ENCODE measurements at places on chromosomes 2 and 18.

DNA sequence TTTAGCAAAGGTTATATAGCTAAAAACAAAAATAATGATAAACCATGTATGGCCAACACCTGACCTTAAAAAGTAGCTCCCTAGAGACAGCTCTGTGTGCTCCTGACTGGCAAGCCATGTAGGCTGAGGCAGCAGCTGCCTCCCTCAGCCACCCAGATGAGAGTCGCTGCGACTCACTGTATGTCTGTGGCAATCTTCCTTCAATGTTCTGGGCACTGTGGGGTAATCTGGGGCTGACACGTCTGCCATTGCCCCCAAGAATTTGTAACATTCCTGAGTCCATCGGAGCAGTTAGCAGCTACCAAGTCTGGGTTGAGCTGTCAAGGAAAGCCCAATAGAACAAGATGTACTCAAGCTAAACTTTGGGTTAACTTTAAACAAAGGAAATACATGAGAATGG lies 106.4 kb upstream of the DAPL1 start:
- peak; percentile 53 for DNase-seq

- peak; percentile 62 for DNase-seq
Measured at GRCh38 chr2:43075811-43076585, 150.4 kb downstream of the ZFP36L2 start.

GRCh38 chr2:187532333-187533120 lies 21.7 kb downstream of the TFPI start:
- DNase-seq: no peak

DNA sequence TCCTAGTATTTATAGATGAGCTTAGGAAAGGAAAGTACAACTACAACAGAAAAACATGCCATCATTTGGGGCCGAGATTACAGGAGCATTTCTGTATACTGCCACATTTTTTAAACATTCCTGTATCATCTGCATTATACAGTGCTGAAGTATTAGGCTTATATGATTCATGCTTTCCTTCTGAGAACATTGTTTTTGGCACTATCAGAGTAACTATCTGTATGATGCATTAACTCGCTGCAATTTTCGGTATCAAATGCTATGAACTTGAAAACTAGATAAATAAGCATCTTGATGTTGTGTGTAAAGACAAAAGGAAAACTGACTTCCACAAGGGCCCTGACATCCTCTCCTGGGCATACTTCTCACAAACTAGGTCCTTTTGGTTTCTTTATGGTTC lies 102.0 kb downstream of the RIT2 start:
- no peak for DNase-seq

GRCh38 chr2:109670556-109671411 lies 56.6 kb downstream of the SOWAHC start:
- DNase-seq: no peak

- no peak for DNase-seq
Measured at GRCh38 chr2:9274701-9275343, 68.2 kb downstream of the ASAP2 start.

DNA sequence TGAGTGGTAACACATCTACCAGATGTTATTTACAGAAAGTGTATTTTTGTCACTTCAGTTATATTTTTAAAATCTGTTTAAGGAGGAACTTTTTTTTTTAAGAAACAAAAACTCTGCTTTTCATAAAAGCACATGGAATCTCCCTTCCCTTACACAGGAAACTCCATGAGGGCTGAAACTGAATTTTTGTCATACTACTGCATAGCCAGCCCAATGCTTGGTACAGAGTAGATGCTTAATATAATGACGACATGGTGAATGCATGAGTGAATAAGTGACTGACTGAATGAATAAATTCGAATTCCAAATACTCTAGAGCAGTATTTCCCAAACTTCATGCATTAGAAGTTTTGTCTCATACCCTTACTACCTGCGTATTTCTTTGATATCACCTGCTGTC lies 86.5 kb downstream of the ROCK2 start:
- DNase-seq: no peak

- no peak for DNase-seq
Measured at GRCh38 chr2:165149439-165149838, 54.4 kb downstream of the SCN3A start.

- peak; percentile 11 for DNase-seq
Measured at GRCh38 chr18:36518839-36519238, 221.3 kb downstream of the FHOD3 start.

- peak; percentile 63 for DNase-seq
Measured at GRCh38 chr2:170929686-170930050, 615 bp downstream of the GORASP2 start.

DNA sequence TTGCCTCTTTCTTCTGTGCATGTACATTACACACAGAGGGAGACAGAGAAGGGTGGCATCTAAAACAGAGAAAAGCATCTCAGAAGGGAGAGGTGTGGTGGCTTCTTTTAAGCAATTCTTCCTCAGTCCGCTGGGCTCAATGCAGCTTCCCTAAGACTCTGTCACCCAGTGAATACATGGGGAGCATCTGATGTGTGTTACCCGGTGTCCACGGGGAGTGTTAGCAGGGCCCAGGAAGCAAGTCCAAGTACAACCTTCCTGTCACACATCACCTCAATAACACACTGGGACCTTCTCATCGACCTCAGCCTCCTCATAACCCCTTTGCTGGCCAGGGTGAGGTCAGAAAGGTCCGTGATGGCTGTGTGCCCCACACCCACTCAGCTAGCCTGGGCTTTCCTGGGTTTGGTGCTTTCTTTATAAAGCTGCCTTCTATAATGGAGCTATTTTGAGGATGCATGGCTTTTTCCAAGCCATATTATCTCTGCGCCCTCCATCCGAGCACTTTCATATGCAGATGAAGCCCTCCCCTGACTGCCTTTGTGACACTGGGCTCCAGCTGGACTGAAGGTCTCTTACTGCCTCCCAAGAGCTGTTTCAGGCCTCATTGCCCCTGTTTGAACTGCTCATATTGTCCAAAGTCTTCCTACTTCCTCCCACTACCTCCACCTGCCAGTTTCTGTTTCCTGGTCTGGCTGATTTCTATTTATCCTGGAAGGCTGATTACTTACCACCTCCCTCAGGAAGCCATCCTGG lies 21.4 kb downstream of the TNFRSF11A start:
- DNase-seq: no peak

Data from ACHN (cell line).